Renal cortex interstitium (tissue), 15 donors: ENCODE measurements at places on chromosomes 3 and 15. TPM values are rescaled to one million over a fixed set of nuclear protein-coding genes. Genes with fewer than 3 reads are reported as not detected.

GPR171 gene
- polyA plus RNA-seq: 0.50 TPM

GRCh38 chr3:31009881-31010280 is 115.4 kb upstream of the GADL1 start:
- DNase-seq: no peak

SLC22A14 gene
- 0.98 TPM for polyA plus RNA-seq

DNA sequence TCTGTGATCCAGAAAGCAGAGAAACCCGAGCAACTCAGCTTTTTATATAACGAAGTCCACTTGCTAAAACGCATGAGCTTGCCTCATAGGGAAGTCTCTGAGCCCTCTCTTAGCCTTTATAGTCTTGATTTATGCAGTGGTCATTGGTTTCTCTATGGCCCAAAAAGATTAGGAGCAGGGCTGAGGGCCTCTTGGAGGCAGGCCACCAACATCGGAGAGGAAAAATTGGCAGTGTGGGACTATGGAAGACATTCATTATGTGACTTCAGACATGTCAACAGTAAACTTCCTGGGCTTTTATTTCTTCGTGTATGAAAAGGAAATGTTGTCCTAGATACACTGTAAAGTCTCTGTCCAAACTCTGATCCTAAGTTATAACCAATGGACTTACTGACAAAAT is 13.5 kb downstream of the RAB8B start:
- DNase-seq: no peak

INAFM2 gene
- 16.9 TPM for polyA plus RNA-seq
